ENCODE measurements at places on chromosomes 11 and 22. TPM values are rescaled to one million over a fixed set of nuclear protein-coding genes. Genes with fewer than 3 reads are reported as not detected.

Gene ZBTB16
- total RNA-seq = 70.4 TPM

Gene FAM227A
- 2.3 TPM for total RNA-seq

DNA sequence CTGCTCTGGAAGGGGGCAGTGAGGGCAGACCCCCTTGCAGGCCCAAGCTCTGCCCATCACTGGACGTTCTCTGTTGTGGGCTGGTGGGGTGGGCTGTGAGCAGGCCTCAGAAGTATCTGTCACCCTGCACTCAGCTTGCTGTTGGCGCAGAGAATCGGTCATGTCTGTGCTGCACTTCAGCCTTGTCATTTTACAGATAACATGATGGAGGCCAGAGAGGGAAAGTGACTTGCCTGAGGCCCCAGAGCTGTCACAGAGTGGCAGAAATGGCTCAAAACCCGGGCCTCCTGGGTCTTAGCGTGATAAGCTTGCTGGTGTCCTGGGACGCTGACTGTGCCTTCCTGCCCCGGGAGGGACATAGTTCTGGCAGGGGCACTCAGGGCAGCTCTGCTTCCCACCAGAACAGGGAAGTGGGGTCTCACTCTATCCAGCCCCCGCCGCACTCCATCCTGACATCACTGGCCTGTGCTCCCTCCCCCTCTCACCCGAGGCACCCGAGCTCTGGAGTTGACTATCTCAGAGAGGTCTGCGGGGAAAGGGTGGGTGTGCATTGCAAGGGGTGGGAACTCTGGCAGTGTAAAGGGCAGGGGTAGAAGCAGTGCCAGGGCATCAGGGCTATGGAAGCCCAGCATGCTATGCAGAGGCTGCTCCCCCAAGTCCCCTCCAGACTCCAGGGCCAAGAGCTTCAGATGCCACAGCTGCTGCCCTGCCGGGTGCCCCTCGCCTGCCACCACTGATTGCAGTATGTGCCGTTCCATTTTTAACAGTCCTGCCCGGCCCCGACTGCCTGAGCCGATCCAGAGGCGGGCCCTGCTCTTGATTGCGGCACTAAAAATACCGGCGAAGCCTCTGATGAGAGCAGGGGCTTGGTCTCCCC, 50.4 kb upstream of the NECTIN1 start:
- no peak for DNase-seq

GRCh38 chr11:69467646-69468045, 13.8 kb upstream of the LINC01488 start:
- no peak for DNase-seq

Gene BID
- 21.5 TPM for total RNA-seq

- DNase-seq = peak; percentile 98
Measured at GRCh38 chr11:60169264-60169915, 13.5 kb downstream of the MS4A6A start.

- peak; percentile 93 for DNase-seq
Measured at GRCh38 chr22:22752556-22753477, 108.4 kb downstream of the GGTLC2 start.

DNA sequence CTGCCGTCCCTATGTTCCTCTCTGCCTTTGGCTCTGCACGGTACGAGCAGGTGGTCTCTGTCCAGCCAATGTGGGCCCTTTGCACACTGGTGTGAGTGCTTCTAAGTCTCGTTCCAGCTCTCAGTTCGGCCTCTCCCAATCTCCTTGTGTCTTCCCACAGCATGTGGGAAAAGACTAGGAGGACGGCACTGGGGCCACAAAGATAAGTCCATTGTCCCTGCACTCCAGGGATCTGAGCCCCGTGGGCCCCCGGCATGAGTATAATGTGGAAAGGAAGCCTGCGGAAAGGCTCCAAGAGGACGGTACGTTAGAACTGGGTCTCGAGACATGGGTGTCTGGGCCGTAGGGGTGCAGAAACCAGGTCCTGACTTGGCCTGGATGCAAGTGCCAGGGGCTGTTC, 16.4 kb downstream of the MYEOV start:
- no peak for DNase-seq

DNA sequence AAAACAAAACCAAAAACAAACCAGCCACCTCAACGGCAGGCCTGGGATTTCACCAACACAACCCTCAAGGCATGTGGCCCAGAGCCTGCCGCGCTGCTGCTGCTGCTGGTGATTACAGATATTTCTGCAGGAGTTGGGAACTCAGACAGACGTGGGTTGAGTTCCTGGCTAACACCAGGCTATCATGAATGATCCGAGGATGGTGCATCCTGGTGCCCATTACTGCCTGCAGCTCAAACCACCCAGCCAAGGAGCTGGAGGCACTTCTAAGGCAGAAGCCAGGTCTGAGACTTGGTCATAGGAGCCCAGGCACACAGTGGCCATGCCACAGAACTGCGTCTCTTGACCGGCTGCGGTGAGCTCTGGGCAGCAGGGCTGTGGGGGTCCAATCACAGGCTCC, 151.8 kb downstream of the MPPED1 start:
- DNase-seq = no peak

GRCh38 chr11:78535920-78536319, 38.7 kb downstream of the NARS2 start:
- DNase-seq = no peak

Gene THY1
- total RNA-seq = not detected

Gene SLC22A25
- total RNA-seq = not detected

Gene LRRC32
- total RNA-seq = not detected

DNA sequence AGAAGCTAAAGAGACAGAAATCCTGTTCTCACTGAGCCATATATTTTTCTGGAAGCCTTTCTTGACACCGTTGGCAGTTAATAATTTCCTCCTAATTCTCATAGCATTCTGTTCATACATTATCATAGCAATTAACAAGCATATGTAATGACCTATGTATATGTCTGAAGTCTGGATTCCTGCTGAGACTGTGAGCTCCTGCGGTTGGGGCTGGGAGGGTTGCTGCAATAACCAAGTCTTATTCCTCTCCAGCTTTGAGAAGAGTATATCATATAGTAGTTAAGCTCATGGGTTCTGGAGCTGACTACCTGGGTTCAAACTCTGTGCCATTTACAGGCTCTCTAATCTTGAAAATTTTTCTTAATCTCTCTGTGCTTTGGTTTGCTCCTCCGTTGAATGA, 175.2 kb downstream of the MAML2 start:
- no peak for DNase-seq

DNA sequence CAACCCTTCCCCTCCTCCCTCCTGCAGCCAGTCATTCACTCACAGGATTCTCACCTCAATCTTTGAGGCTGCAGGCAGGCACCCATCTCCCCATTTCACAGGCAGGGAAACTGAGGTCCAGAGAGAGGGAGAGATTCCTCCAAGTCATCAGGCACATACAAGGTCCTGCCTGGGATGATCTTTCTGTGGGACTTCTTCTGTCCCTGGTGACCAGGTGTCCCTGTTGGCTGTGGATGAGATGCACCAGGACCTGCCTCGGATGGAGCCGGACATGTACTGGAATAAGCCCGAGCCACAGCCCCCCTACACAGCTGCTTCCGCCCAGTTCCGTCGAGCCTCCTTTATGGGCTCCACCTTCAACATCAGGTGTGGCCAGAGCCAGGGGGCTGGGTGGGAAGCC, 7.8 kb downstream of the FTH1 start:
- DNase-seq = no peak

DNA sequence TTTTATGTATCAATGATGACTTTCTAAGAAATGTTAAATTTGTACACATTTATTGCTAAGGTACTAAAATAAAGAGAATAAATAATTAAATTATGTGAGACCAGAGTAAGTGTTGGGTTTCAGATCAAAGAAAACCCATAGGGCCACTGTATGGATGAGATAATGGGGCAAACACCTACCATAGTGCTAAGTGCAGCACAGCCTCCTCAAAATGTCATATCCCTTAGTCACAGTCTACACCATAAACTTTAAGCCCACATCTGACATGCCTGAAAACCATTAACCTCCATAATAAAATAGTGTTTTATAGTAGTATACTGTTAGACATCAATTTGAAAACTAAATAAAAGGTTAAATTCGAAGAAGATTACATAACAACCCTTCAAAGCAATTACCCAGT, 37.5 kb downstream of the SESN3 start:
- DNase-seq = no peak

GRCh38 chr22:29750559-29751538, 16.0 kb downstream of the ZMAT5 start:
- DNase-seq = no peak
